Ureter (tissue), 1 donor: ENCODE measurements at places on chromosomes 3 and 15. TPM values are rescaled to one million over a fixed set of nuclear protein-coding genes. Genes with fewer than 3 reads are reported as not detected.
A peak's percentile ranks its signal among the peaks of the same experiment; 100 is the strongest.

DNA sequence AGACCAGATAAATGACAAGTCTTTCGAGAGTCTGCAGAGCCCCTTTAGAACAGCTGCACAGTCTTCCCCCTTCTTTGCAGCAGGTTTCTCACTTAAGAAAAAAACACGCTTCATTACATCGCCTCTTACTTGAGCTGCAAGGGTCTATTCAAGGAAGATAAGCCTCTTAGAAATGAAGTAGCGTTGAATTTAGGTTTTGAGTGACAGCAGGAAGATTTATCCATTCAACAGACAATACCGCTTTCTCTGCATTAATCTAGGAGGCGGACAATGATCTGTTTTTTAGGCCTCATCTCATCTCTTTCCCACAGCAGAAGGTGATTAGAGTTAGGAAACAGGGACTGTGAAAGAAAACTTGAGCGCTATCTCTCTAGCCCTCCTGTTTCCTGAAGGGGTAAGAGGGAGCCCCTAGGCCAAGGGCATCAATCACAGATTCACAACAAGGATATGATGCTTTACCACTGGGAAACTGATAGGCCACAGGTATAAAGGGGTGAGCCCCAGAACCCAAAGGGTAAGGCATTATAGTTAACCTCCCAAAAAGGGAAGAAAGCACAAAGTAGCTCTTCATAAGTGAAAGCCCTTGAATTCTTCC lies 84.3 kb downstream of the MECOM start:
- no peak for DNase-seq

DNA sequence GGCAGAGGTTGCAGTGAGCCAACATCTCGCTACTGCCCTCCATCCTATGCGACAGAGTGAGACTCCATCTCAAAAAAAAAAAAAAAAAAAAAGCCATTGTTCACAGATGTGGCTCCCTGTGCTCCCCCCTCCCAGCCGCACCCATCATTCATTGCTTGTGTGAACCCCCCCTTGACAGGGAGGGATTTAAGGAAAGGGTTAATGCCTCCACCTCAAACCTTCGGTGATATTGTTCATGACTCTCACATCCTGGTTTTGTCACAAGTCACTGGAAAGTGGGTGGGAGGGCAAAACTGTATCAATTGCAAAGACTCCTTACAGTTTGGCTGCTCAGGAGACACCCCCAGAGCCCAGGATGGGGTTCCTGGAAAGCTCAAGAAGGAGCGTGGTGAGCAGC lies 7.7 kb downstream of the SLC6A6 start:
- DNase-seq, result no peak

Gene GASK1A
- total RNA-seq, result 14.6 TPM

Gene CCDC33
- 10.2 TPM for total RNA-seq

GRCh38 chr3:196604548-196604947 lies 34.9 kb upstream of the NRROS start:
- DNase-seq, result no peak

DNA sequence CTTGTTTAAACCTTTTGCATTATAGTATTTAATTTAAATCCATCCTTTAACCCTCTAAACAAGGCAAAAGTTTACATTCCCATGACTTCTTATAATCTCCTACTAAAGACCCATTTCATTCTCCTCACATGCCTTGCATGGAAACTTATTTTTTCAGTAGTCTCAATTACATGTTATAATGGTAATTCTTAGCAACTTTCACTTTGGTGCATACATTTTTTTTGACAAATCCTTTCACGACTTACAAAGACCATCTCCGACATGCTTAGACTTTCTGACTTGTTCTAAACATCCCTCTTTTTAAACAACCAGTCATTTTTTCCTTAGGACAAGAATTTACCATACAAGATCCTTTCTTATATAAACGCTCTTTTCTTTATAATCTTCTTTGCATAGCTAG lies 615.4 kb upstream of the GBE1 start:
- DNase-seq, result no peak

DNA sequence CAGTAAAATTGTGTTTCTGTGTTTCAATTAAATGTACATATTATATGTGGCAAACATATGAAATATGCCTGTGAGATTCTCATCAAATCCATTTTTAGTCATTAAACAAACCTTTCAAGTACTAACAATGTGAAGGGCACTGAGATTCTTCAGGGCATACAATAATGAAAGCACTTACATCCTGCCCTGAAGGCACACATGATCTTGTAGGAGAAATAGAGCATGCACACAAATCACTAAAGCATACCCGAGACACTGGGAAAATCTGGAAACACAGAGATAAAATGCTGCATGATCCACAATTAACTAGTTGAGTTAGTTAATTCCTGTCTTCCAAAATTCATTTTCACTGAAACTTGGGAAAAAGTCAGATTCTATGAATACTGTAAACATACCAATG lies 810.5 kb upstream of the NECTIN3 start:
- DNase-seq, result no peak

GRCh38 chr3:15512166-15512565 lies 9.3 kb downstream of the COLQ start:
- peak; percentile 48 for DNase-seq

- no peak for DNase-seq
These were observed 35.0 kb downstream of the CTSH start for GRCh38 chr15:78909791-78910228.

GRCh38 chr3:189977174-189977573 lies 143.5 kb downstream of the P3H2 start:
- no peak for DNase-seq

Gene IFRD2
- 104 TPM for total RNA-seq

GRCh38 chr15:55846116-55846707 lies 103.3 kb upstream of the PRTG start:
- DNase-seq, result peak; percentile 67

- no peak for DNase-seq
These were observed 440 bp downstream of the DCBLD2 start for GRCh38 chr3:98901119-98901391.

DNA sequence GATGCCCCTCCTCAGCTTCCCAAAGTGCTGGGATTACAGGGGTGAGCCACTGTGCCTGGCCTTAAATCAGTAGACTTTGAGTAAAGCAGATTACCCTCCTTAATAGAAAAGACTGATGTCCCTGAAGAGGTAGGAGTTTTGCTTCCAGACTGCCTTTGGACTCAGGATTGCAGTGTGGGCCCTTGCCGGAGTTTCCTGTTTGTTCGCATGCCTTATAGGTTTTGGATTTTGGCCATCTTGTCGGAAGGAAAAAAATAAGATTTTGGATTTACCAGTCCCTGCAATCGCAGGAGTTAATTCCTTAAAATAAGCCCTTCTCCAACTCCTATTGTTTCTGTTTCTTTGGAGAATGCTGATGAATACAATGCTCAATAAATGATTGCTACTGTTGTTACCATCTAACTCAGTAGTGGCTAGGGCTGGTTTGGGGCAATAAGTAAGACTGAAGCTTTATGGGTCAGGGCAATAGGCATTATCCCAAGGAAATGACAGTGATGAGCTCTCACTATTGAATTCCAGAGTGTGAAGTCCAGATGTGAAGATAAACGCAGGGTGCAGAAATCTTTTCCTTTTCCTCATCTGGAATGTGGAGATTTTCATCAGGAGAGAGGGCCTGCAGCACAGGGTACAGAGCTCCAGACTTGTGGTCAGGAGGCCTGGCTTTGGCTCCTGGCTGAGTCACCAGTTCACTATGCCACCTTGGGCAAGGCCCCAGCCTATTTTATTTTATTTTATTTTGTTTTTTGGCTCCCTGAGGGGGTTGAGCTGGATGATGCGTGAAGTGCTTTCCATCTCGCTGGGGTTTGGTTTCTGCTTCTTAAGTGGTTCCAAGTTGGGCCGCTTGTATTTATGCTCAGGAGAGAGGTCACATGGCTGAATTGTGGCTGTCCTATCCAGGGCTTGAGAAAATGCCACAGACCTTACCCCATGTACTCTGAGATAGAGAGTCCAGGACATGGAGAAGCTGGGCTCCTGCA lies 25.3 kb downstream of the FOXL2 start:
- no peak for DNase-seq

GRCh38 chr3:186596568-186597287 lies 16.1 kb upstream of the AHSG start:
- no peak for DNase-seq

Gene GXYLT2
- total RNA-seq, result 3.6 TPM

Gene WDR93
- 0.68 TPM for total RNA-seq

Gene PLA2G4E
- total RNA-seq, result 0.34 TPM

Gene MED12L
- total RNA-seq, result 3.9 TPM

Gene TMCO5A
- not detected for total RNA-seq

Gene PTX3
- total RNA-seq, result 2.1 TPM

- DNase-seq, result no peak
These were observed 36.0 kb upstream of the ULK4 start for GRCh38 chr3:41997702-41998550.

Gene ALDH1A3
- total RNA-seq, result 24.2 TPM

Gene CMSS1
- 41.9 TPM for total RNA-seq

DNA sequence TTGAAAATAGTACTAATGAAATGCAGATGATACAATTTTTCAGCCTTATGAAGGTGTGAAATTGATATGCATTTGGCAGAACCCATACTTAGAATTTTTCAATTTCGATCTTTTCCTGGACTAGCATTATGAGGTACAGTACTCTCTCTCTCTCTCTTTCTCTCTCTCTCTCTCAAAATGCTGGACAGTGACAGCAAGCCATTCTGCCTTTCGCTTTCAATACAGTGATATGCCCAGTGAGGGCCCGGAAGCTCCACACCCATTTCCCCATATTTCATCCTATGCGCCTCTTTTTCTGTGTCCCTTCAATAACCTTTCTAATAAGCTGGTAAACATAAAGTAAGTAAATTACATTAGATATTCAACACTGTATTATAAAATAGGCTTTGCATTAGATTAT lies 595.0 kb upstream of the UBE2E2 start:
- DNase-seq, result no peak

DNA sequence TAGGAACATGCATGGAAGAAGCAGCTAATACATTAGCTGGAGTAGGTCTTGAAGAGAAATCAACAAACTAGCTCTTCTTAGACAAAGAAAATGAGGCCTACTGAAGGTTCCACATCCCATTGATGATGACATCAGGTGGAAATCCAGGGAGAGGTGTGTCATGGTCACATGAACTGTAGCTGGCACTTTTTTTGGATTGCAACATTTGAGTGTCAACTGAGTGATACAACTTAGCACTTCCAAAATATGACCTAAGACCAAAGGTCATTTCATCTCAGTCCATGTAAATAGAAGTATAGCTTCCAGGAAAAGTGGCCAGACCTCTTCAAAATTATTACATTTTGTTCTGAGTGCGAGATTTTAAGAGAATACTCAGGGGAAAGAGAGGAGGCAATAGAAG lies 117.2 kb upstream of the MEIS2 start:
- DNase-seq, result no peak

DNA sequence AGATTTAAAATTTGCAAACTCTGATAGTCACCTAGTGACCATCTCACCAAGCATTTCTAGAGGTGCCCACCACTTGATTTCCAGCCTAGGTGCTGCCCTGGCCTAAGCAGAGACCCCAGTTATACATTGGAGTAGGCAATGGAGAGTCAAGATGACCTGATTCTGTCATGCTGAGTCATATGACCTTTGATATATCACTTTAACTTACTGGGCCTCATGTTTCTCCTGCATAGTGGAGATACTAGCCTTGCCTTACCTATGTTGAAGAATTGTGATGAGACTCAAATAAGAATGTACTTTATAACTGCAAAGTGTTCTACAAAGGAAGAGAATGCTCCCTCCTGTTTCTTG lies 75.5 kb upstream of the XCR1 start:
- DNase-seq, result no peak

GRCh38 chr15:23073890-23074646 lies 34.7 kb upstream of the TUBGCP5 start:
- DNase-seq, result no peak

Gene LSG1
- 64.5 TPM for total RNA-seq

DNA sequence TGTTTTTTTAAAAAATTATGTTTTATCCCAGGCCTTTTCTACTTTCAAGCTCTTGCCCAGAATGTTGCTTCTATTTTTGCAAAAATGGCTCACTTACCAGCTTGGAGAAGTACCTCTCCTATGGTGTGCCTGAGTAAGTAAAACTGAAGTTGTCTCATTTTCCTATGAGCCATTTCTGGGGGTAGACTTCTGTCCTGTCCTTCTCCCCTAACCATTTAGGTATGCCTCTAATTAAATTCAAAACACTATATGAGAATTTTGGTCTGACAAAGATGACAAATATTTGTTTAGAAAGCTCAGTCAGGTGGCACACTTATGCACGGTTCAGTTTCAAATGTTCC lies 282.5 kb upstream of the ICE2 start:
- DNase-seq, result no peak

DNA sequence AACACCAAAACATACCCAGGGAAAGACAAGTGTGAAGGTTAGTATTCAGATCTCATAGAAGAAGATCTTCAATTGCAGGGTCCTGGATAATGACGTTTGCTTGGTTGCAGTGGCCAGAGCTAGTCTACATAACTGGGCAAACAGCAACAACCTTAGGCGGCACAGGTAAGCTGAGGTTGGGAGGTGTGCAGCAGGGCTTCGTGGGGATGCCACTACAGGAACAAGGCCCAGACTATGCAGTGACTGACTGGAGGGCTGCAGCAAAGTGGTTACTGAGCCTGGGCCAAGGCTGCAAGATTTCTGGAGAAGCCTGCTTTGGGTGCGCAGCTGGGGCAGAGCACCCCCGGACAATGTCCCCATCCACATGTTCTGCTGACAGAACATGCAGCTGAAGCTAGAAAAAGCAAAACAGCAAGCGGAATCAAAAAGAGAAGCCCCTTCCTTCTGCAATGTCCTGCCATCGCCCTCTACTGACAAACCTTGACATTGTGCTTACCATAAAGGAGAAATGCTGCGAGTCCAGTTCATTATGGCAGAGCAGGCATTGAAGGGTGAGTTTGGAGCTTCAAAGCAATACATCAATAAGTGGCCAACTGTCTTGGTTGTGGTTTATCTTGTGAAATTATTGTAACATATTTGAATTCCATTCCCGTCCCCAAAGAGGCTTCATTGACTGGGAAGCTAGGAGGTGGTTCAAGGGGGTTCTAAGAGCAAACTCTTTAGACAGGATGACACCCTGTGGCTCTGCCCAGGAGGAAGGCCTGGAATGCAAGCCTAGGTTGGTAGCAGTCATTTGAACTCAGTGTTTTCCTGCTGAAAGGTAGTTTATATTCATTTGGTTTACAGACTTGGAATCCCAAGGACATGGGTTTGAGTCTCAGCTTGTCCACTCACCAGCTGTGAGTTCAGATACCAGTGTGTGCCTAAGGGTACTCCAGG lies 217.0 kb downstream of the PDCD6IP start:
- no peak for DNase-seq

Gene GOLGA6L10
- total RNA-seq, result 4.3 TPM

DNA sequence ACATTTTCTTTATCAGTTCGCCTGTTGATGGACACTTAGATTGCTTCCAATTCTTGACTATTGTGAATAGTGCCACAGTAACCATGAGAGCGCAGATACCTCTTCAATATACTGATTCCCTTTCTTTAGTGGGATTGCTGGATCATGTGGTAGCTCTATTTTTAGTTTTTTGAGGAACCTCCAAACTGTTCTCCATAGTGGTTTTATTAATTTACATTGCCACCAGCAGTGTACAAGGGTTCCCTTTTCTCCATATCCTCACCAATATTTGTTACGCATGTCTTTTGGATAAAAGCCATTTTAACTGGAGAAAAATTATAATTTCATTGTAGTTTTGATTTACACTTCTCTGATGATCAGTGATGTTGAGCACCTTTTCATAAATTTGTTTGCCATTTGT lies 59.3 kb downstream of the RASA2 start:
- DNase-seq, result no peak

Gene HDC
- 5.6 TPM for total RNA-seq
